ENCODE measurements at places on chromosomes 12 and 14.

DNA sequence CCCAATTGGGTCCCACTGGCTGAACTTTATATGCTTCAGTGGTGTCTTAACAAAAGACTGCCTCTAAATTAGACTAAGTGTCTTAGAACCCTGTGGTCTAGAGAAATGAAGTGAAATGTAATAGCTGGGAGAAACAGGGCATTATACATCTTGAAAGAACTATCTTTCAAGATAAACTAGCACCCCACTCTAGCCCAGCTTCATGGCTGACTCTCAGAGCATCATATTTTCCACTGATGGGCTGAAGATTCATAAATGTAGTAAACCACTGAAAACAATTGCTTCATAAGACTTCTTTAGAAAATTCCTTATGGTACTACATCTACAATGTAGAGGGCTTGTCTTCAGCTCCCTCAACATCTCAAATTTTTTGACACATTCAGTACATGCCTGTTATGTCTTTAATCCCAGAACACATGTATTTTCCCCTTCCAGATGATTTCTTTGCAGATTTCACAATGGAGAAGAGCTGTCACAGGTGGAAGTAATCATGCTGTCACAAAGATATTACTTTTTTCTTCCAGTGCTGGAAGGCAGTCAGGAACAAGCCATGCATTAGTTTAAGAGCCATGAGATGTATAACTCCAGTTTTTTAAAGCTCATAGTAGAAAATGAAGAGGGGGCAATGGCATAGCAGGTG, 48.5 kb downstream of the IFNG-AS1 start:
- no peak for DNase-seq

GRCh38 chr12:60144395-60144794, 548.6 kb downstream of the SLC16A7 start:
- DNase-seq: no peak

DNA sequence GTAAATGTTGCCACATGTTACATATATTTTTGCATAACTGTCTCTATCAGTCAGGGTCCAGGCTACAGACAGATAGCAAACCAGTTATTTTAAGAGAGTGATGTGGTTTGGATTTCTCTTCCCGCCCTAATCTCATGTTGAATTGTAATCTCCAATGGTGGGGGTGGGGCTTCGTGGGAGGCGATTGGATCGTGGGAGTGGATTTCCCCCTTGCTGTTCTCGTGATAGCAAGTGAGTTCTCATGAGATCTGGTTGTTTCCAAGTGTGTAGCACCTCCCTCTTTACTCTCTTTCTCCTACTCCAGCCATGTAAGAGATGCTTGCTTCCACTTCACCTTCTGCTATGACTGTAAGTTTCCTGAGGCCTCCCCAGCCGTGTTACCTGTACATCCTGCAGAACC, 704.2 kb upstream of the TBX3 start:
- DNase-seq: no peak

GRCh38 chr12:65432114-65432513, 153.6 kb downstream of the MSRB3 start:
- no peak for DNase-seq

Data from T-helper 1 cell (primary cell).